AG10803 (cell line): ENCODE measurements at places on chromosomes 6 and 20.

GRCh38 chr6:28449056-28449455 lies 5.8 kb upstream of the ZSCAN23 start:
- DNase-seq: no peak

- no peak for DNase-seq
These were observed 124.7 kb upstream of the SUPT3H start for GRCh38 chr6:45502456-45502855.

DNA sequence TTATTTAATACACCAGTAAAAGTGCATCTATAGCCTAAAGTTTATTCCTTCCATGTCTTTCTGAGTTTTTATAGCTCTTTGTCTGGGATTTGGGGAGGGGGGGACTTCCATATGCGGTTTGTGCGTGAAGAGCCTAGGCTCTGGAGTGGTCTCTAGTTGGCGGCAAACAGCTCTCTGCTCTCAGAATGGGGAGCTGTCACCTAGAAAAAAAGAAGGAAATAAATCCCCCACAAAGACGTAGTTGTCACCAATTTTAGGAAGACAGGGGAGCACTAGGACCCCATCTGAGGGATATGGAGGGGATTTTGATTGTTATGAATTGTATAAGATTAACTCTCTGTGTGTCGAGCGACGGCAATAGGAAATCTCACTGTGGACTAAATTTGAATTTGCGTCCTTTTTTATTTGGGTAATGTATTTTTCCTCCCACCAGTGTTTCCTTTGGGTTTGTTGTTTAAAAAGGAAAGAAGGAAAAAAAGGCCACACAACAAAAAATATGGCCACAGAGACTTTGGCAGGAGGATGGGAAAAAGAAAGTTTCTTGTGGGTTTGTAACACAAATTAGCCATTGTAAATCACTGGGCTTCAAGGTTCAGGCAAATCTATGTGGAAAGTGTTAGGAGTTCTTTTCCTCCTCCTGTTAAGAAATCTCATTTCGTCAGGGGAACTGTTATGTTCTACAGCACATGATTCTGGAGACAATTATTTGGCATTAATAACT lies 7.4 kb downstream of the POU3F2 start:
- DNase-seq: no peak

GRCh38 chr6:35183281-35183680 lies 30.5 kb upstream of the SCUBE3 start:
- DNase-seq: no peak

DNA sequence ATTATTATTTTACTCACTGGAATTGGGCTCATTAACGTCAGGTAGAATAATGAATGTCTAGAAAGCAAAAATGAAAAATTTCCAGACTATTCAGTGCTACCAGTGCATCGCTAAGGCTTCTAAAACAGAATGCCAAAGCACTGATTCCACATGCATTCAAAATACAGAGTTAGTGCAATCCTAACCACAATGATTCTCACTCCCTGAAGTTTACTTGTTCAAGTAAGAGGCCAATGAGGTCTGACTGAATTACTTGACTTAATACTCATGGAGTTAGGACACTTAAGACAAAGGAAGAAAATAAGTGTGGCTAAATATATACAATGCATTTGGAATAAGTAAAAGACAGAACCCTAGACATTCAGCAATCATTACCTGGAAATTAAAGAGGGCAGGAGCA lies 220.5 kb downstream of the PKHD1 start:
- DNase-seq: no peak

DNA sequence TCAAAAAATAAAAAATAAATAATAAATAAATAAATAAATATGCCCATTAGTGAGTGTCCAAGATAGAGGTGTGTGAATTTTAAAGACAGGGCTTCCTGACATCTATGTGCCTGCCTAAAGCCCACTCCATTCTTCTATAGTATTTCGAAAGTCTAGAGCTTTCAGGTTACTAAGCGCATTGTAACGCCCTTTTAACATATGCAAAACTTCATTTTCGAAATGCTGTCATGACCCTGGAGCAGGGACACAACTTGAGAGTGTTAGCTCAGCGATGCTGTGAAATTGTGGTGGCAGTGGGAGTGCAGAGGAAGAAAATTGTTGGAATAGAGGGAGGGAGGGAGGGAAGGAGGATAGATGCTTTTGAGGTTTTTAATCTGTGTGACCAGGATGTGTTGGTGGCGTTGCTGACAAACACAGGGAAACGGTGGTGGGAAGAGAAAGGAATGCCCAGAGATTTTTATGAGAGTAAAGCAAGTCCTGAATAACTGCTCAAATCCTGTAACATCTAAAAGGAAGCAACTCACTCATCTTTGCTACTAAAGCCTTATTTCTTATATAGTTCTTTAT lies 169.3 kb downstream of the ARID1B start:
- DNase-seq: no peak

DNA sequence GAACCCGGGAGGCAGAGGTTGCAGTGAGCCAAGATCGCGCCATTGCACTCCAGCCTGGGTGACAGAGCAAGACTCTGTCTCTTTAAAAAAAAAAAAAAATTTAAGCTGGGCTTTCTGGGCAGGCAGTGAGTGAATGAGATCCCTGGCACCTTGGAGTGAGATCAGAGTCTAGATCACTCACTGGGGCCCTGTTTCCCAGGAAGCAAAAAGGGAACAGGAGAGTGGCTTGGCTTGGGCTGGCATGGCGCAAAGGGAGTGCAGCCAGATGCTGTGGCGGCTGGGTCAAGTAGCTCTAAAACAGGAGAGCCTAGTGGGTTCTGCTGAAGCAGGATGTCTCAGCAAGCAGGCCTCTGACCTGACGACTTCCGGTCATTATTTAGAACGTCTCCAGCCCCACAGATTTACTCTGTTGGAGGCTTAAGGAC lies 10.4 kb downstream of the PLCG1 start:
- no peak for DNase-seq
